ENCODE measurements at places on chromosomes 13 and 19.
A peak's percentile ranks its signal among the peaks of the same experiment; 100 is the strongest.

GRCh38 chr13:90254437-90254836 lies 1093.0 kb upstream of the MIR17HG start:
- no peak for DNase-seq

- DNase-seq = no peak
Observed at GRCh38 chr13:107906131-107906530, 309.2 kb downstream of the LIG4 start.

- no peak for DNase-seq
Observed at GRCh38 chr13:94701313-94702180, 10.8 kb downstream of the SOX21 start.

GRCh38 chr19:9407827-9408226 lies 27.5 kb downstream of the ZNF266 start:
- no peak for DNase-seq

- no peak for DNase-seq
Observed at GRCh38 chr13:93982179-93982918, 497.1 kb downstream of the DCT start.

GRCh38 chr19:56109226-56109625 lies 11.9 kb downstream of the ZNF787 start:
- DNase-seq = no peak

GRCh38 chr19:4654437-4655361 lies 15.4 kb downstream of the TNFAIP8L1 start:
- DNase-seq = no peak

GRCh38 chr19:13707915-13708314 lies 56.4 kb upstream of the MRI1 start:
- no peak for DNase-seq

DNA sequence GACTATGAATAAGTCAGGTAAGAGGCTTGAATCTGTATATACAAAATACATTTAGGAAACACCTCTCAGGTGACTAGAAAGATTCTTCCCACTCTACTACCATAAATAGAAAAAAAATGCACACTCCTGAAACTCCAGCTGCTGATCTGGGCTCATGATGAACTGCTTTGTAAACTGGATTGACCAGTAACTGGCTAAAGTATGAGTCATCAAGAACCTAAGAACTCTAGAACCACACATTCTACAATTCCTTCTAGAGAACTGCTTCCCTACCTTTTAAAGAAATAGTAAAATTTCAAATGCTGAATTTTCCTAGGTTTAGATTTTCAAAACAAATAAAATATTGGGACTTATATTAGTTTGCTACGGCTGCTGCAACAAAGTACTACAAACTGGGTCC lies 55.2 kb downstream of the ELF1 start:
- DNase-seq = no peak

GRCh38 chr13:81048026-81048461 lies 707.1 kb upstream of the SPRY2 start:
- no peak for DNase-seq

DNA sequence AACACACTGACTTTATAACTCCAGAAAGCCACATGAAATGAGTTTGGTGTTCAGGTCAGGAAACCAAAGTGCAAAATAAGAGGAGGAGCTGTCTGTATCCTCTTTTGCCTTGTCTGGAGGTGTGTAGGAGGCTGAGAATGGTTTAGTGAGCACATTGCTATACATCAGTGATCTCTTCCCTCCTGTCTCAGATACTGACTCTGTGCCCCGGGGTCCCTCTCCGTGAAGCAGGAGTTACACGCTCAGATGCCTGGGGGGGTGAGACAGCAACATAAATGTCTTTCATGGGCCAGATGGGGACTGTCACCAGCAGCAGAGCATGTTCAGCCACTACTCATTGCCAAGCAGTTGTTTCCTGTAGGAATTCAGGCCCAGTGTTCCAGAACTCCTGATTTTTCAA lies 285.4 kb downstream of the ATP8A2 start:
- DNase-seq = no peak

GRCh38 chr13:46154136-46154801 lies 27.7 kb downstream of the LCP1 start:
- no peak for DNase-seq

GRCh38 chr13:100529666-100530377 lies 58.8 kb downstream of the GGACT start:
- DNase-seq = peak; percentile 28

Measured in right atrium auricular region (tissue), 2 donors.